ENCODE measurements at places on chromosomes 7 and 10. TPM values are rescaled to one million over a fixed set of nuclear protein-coding genes. Genes with fewer than 3 reads are reported as not detected.

FAM25G gene
- not detected for total RNA-seq

ABCB1 gene
- 6.5 TPM for total RNA-seq

FAM24B gene
- total RNA-seq, result 2.9 TPM

PLA2G12B gene
- total RNA-seq, result 0.41 TPM

FOXI2 gene
- not detected for total RNA-seq

GIMAP7 gene
- total RNA-seq, result 2.4 TPM

HOXA4 gene
- not detected for total RNA-seq

STAG3 gene
- 1.2 TPM for total RNA-seq

GRCh38 chr7:148480479-148481146, 110.0 kb upstream of the C7orf33 start:
- no peak for DNase-seq

- DNase-seq, result no peak
Observed at GRCh38 chr7:77954773-77955555, 156.4 kb downstream of the PHTF2 start.

DNA sequence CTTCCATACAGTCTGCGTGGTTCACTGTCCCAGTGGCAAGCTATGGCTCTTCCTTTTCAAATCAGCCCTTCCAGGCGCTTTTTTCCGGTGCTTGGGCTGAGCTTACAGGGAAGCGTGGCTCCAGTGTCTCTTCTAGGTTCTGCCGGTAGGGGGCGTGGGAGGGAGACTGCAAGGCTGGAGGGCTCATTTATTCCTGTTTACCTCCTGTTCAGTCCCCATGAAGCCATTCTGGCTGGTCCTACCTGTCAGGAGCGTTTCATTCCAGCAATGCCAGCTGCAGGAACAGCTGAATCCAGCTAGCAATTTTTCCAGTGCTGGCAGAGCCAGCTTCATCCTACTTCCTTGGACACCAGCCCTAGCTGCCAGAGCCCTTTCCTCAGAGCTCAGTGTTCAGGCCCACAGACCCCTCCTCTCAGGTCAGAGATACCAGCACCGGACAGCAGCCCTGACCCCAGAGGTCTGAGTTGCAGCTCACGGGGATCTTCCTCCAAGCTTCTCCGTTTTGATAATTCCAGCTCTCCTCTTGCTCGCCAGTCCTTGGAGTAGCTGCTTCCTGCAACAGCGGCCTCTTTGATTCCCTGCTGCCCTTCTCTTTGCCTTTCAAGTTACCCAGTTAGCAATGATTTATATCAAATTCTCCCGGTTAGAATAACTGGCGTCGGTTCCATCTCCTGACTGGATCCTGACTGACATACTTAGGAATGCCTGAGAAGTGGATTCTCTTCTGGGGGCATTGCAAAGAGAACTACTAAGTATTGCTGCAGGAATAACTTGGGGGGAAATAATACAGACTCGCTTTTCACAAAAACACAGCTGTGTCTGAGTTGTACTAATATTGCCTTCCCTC, 129.8 kb downstream of the FRMD4A start:
- DNase-seq, result no peak

- no peak for DNase-seq
Observed at GRCh38 chr10:124742413-124743190, 1.6 kb downstream of the FAM53B start.

GRCh38 chr10:44369854-44370253, 15.0 kb downstream of the CXCL12 start:
- DNase-seq, result no peak

GRCh38 chr7:15041226-15041625, 138.7 kb upstream of the DGKB start:
- DNase-seq, result no peak

DNA sequence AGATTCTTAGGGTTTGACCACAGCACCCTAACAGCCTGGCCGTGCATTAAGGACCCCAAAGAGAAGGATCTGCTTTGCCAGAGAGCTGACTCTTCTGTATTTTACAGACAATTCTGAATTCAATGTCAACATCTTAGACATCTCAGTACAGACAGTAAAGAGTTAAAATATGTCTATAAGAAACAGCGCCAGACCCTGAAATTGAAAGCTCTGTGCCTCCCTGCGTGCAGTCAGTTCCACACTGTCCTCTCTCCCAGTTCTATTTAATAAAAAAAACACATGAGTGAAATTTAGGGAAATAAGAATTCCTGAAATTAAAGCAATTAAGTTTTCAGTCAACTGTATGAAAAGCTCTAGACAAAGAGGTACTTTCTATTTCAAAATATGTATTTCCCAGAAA, 45.1 kb downstream of the MET start:
- no peak for DNase-seq

DNA sequence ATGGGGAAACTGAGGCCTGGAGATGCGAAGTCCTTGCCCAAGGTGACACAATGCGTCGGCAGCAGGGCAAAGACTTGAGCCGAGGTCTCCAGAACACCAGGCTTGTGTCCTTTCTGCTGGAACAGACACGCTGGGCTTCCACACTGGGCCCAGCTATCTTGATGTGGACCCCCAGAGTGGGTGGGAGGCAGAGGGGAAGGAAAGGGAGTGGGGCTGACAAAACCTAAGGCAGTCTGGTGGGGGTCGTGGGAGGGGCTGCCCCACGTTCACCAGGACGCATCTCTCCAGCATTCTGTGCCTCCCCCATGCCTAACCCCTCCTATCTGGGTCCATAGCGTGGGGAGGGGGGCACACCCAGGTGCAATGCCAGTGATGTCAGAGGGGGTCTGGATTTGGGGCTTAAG, 38.1 kb downstream of the PPIF start:
- DNase-seq, result peak; percentile 6

GRCh38 chr7:142443216-142444010, 185.6 kb upstream of the PRSS58 start:
- no peak for DNase-seq

DNA sequence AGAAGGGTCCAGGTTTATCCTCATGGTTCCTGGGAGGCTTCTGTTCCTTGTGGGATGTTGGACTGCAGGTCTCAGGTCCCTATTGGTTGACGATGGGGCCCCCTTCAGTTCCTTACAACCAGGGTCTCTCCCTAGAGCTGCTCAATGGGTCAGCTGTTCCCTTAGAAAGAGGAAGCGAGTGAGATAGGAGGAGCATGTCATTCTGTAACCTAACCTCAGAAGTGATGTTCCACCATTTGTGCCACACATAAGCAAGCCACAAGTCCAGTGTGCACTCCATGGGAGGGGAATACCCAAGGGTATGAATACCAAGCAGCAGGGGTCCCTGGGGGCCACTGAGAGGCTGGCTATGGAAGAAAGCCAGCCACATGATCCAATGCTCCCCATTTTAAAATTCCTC, 192.7 kb downstream of the GATA3 start:
- no peak for DNase-seq

DNA sequence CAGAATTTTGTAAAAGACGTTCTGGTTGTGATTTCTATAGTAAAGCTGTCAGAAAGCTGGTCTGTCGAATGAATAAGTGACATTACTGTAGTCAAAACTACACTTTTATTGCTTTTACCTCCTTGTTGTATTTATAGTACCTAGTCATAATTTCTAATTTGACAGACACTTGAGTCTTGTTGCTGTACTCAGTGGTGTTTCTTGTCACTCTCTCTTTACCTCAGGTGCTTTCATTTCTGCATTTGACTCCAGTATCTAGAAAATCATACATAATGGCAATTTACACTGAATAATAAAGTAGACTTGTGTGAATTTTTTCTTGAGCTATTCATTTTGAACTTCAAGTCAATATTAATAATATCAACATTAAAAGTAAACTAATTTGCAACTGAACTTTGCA, 257.6 kb upstream of the TEX47 start:
- no peak for DNase-seq

- DNase-seq, result no peak
Observed at GRCh38 chr10:77187376-77187999, 450.1 kb downstream of the KCNMA1 start.

DNA sequence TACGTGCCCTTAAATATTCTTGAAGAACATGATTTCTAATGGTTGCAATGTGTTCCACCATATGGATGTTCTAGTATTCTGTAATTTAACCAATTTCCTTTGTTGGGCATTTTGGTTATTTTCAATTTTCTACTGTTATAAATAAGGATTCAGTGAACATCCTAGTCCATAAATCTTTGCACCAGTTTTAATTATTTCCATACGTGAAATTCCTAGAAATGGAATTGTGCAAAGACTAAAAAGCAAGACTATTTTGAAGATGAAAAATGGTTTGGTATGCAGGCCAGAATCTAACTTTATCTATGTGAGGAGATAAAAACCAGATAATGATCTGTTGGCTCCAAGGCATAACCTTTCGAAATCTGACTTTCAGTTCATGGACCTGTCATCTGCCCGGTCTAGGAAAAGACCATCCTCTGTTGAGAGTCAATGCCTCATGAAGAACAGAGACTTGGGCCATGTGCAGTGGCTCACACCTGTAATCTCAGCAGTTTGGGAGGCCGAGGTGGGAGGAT, 633.2 kb upstream of the NRP1 start:
- DNase-seq, result no peak

DNA sequence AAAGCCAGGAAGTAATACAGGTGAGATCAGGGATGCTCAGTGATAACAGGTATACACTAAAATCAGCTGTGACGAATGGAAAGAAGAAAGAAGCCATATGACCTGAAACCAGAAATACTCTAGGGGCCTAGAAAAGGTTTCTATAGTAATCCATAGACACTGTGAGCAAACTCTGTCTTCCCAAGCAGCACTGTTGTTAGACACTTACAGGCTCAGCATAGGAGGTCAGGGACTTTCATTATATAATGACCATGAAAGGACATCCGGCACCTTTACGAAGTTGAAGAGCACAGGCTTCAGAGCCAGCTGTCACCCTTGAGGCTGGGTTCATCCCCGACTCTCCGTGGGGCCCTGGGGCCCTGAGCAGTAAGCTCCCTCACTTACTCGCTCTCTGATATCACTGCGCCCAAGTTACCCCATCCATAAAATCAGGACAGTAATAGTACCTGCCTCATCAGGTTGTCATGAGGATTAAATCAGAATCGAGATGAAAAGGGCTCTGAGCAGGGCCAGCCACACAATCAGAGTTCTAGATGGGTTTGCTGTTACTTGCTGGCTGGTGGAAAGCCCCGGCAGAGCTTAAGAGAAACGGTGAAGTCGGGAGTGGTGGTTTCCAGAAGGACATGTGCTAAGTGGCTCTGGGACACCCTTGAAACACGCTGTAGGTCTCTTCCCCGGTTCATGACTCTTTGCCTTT, 79.5 kb downstream of the ITIH5 start:
- DNase-seq, result no peak

- DNase-seq, result no peak
Observed at GRCh38 chr7:124188576-124188975, 155.7 kb upstream of the TMEM229A start.

- no peak for DNase-seq
Observed at GRCh38 chr10:87092861-87093631, 1.6 kb downstream of the GLUD1 start.

DNA sequence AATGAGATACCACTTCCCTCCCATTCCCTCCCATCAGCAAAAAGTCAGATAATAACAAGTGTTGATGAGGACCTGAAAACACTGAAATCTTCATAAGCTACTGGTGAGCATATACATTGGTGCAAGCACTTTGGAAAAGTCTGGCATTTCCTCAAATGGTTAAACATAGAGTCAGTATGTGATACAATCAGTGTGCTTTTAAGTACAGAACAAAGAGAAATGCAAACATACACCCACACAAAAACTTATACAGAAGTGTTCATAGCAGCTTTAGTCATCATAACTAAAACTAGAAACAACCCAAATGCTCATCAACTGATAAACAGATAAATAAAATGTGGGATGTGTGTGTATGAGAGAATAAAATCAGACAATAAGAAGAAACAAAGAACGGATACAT, 261.9 kb downstream of the ELMO1 start:
- no peak for DNase-seq

DNA sequence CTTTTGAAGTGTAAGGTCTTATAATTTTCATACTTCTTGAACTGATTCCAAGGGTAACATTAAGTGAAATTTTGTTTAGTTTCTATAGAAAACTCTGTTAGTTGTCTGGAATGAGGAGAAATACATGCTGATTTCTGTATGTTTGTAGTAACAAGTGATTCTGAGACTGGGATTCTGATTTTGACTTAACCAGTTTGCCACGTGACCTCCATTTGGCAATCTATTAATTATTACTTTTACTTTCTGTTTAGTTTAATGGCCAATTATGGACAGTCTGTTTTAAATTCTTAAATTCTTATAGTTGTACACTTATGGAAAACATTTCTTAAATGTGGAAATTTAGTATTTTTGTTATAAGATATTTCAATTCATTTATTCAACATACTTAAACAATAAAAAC, 163.1 kb downstream of the ADK start:
- DNase-seq, result no peak
